Activated naive CD8-positive, alpha-beta T cell treated with anti-CD3 and anti-CD28 coated beads, Interleukin-2, amount 10 ng/mL, durations not matched to agents 7 days and 5 days (primary cell): ENCODE measurements at places on chromosomes 12 and 14. TPM values are rescaled to one million over a fixed set of nuclear protein-coding genes. Genes with fewer than 3 reads are reported as not detected.

Gene KLHDC1
- 5.6 TPM for total RNA-seq

Gene TAS2R9
- 0.28 TPM for total RNA-seq

- no peak for DNase-seq
- H3K4me1 ChIP-seq: no peaks in the 10 kb centered on the region
- H3K4me3 ChIP-seq: no peak overlapping the region
- H3K27me3 ChIP-seq: peaks cover 9% of the 10 kb centered on the region
- H3K36me3 ChIP-seq: no peaks in the 10 kb centered on the region
These were observed 293.6 kb downstream of the CACNA1C start for GRCh38 chr12:2346416-2346815.

DNA sequence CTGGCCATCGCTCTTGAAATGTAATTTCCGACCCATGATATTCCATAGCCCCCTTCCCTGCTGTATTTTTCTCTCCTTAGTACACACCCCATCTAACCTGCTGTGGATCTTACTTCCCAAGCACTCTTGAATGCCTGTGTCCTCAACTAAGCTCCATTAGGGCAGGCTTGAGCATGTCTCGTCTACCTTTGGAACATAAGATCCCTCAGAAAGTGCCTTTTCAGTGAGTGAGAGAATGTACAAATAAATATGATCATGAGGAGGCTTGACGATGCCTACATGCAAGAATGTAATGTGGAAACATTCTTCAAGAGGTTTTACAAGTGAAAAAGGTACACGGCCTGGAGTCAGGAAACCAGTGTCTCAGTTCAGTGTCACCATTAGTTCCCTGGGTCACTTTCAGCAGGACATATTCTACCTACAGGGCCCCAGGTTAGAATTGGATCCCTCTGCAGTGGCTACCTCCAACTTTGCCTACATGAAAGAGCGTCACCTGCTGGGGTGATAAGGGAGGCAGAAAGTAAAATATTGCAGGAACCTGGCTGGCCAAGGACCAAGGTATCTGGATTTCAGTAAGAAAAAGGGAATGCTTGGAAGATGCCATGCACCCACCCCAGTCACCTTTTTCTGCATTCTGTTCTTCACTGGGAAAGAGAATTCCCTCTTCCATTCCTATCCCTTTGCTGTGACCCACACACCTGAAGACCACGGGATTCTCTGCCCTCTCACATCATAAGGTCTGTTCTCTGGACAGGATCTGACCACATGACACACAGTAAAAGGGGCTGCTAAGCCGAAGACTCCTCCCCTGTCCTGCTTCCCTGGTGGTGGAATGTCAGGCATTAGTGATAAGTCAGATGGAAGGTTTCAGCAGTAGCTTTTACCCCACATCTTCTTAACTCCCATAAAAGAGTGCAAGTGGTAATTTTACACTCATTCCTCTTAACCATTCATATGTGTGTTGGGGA, 24.6 kb upstream of the SERPINA1 start:
- DNase-seq: no peak
- no peak overlapping the region for H3K27ac ChIP-seq
- H3K4me3 ChIP-seq: no peak overlapping the region

Gene C12orf54
- not detected for total RNA-seq

- no peak for DNase-seq
- H3K4me3 ChIP-seq: no peak overlapping the region
- no peak overlapping the region for H3K27ac ChIP-seq
- no peaks in the 10 kb centered on the region for H3K27me3 ChIP-seq
- H3K4me1 ChIP-seq: no peaks in the 10 kb centered on the region
These were observed 484.7 kb downstream of the LRIG3 start for GRCh38 chr12:58435647-58436046.

Gene IPO4
- total RNA-seq: 32.2 TPM

DNA sequence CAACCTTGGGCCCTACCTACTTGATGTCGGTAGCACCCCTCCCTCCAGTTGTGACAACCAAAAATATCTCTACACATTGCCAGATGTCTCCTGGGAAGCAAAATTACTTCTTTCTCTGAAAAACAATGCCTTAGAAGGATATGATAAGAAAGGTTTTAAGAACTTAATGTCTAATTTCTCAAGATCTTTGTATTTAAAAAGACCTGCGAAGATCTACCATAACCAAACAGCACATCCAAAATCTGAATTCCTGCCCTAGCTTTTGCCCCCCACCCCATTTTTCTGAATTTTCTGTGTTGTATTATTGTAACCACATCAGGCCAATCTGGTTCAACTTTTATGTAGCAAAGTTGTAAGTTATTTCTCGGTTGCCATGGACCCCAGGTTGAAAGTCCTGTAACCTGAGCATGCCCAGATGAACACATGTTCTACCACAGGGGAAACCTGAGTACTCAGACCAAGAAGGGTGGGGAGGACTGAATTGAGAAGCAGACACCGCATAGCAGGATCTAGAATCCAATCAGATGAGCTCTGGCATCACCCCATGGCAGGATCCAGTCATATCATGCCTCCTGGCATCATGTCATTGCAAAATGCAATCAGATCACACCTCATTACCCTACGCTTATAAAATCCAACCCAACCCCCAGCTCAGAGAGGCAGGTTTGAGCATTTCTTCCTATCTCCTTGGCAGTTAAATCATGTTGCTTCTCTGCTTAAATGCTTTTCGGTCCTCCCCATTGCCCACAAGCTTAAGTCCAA, 8.7 kb downstream of the TMEM253 start:
- no peak overlapping the region for H3K27ac ChIP-seq
- no peak for DNase-seq
- peaks cover 5% of the 10 kb centered on the region for H3K27me3 ChIP-seq
- peaks cover 9% of the 10 kb centered on the region for H3K4me1 ChIP-seq
- no peak overlapping the region for H3K4me3 ChIP-seq

DNA sequence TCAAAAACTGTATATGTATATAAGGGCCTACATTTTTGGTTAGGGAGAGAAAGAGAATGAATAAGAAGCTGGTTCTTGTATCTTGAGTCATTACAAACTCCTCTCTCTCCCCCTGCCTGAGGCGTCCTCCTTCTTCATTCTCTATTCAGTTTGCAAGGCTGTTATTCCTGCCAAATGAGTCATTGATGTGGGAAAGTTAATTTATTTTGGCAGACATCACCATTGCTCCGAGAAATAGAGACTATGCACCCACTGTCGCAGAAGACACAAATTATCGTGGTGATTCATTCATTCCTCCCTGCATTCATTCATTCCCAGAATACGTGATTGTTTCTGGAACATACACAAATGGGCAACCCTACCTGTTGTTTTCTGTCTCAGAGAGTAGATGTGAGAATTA, 112.5 kb upstream of the MED13L start:
- no peaks in the 10 kb centered on the region for H3K36me3 ChIP-seq
- H3K27me3 ChIP-seq: peaks cover 10% of the 10 kb centered on the region
- H3K4me1 ChIP-seq: peaks cover 6% of the 10 kb centered on the region
- H3K27ac ChIP-seq: no peak overlapping the region
- H3K4me3 ChIP-seq: no peak overlapping the region

DNA sequence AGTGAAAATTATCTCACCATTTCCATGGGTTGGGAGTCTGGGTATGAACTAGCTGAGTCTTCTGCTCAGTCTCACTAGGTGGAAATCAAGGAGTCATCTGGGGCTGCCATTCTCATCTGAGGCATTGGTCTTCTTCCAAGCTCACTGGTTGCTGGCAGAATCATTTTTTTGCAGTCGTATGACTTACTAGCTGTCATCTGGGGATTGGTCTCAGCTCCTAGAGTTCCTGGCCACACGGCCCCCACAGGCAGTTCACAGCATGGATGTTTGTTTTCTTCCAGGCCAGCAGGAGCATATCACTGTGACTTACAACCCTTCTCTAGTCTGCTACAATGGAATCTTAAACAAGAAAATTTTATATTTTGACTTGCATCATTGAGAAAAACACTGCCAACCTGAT, 18.6 kb upstream of the OR10AD1 start:
- no peak overlapping the region for H3K4me3 ChIP-seq
- no peak overlapping the region for H3K27ac ChIP-seq
- DNase-seq: no peak
- H3K36me3 ChIP-seq: no peaks in the 10 kb centered on the region

Gene KCNC2
- total RNA-seq: not detected

GRCh38 chr14:57533214-57533613, 39.6 kb upstream of the CCDC198 start:
- H3K4me1 ChIP-seq: no peaks in the 10 kb centered on the region
- no peak overlapping the region for H3K27ac ChIP-seq
- peaks cover 4% of the 10 kb centered on the region for H3K27me3 ChIP-seq
- no peak overlapping the region for H3K4me3 ChIP-seq
- DNase-seq: no peak

GRCh38 chr12:29492891-29493290, 4.6 kb downstream of the OVCH1 start:
- no peaks in the 10 kb centered on the region for H3K36me3 ChIP-seq
- no peak overlapping the region for H3K4me3 ChIP-seq
- no peak overlapping the region for H3K27ac ChIP-seq
- no peaks in the 10 kb centered on the region for H3K4me1 ChIP-seq
- no peak for DNase-seq

- H3K27ac ChIP-seq: no peak overlapping the region
- H3K36me3 ChIP-seq: no peaks in the 10 kb centered on the region
- H3K4me1 ChIP-seq: peaks cover 1% of the 10 kb centered on the region
- H3K27me3 ChIP-seq: peaks cover 2% of the 10 kb centered on the region
These were observed 117.9 kb upstream of the PRB2 start for GRCh38 chr12:11513288-11513687.

DNA sequence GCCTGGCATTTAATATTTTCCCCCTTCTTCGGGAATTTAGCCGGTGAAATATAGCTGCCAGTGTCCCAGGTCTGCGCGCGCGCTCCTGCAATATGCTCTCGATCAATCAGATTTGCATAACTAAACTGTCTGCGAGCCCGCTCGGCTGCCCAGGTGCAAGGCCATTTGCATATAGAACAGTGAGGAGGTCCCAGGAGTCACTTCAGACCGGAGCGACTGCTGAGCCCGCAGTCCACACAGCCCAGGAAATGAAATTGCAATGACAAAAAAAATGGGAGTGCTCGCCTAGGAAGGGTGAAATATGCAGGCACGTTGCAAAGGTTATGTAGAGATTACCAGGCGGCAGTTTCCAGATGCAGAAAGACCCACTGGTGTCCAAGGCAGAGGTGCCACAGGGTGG, 228.5 kb downstream of the VRK1 start:
- no peak overlapping the region for H3K27ac ChIP-seq
- peaks cover 17% of the 10 kb centered on the region for H3K4me1 ChIP-seq
- no peaks in the 10 kb centered on the region for H3K36me3 ChIP-seq
- no peak overlapping the region for H3K4me3 ChIP-seq

Gene PRB3
- total RNA-seq: not detected

GRCh38 chr14:75229661-75230139, 48.9 kb upstream of the FOS start:
- DNase-seq: no peak
- peak overlapping the region; percentile 92 for H3K27ac ChIP-seq
- H3K4me1 ChIP-seq: peaks cover 48% of the 10 kb centered on the region
- H3K27me3 ChIP-seq: peaks cover 4% of the 10 kb centered on the region

Gene AQP5
- not detected for total RNA-seq

GRCh38 chr14:103348154-103348553, 14.1 kb downstream of the EIF5 start:
- no peak overlapping the region for H3K27ac ChIP-seq
- peaks cover 4% of the 10 kb centered on the region for H3K4me1 ChIP-seq
- H3K4me3 ChIP-seq: no peak overlapping the region
- DNase-seq: no peak
- peaks cover 16% of the 10 kb centered on the region for H3K36me3 ChIP-seq

- peaks cover 12% of the 10 kb centered on the region for H3K4me1 ChIP-seq
- no peak overlapping the region for H3K27ac ChIP-seq
- H3K27me3 ChIP-seq: peaks cover 80% of the 10 kb centered on the region
- H3K36me3 ChIP-seq: no peaks in the 10 kb centered on the region
- H3K4me3 ChIP-seq: peak overlapping the region; percentile 83
These were observed 764 bp upstream of the SPTB start for GRCh38 chr14:64880221-64881121.

Gene ADCY6
- not detected for total RNA-seq

- no peak overlapping the region for H3K4me3 ChIP-seq
- H3K27ac ChIP-seq: no peak overlapping the region
- H3K36me3 ChIP-seq: no peaks in the 10 kb centered on the region
- no peak for DNase-seq
- H3K27me3 ChIP-seq: peaks cover 95% of the 10 kb centered on the region
These were observed 2.9 kb downstream of the HOXC5 start for GRCh38 chr12:54035568-54036264.

- H3K4me3 ChIP-seq: no peak overlapping the region
- H3K4me1 ChIP-seq: no peaks in the 10 kb centered on the region
- no peaks in the 10 kb centered on the region for H3K36me3 ChIP-seq
- H3K27ac ChIP-seq: no peak overlapping the region
- no peak for DNase-seq
- peaks cover 4% of the 10 kb centered on the region for H3K27me3 ChIP-seq
These were observed 114.0 kb downstream of the ETNK1 start for GRCh38 chr12:22738945-22739344.

GRCh38 chr12:91819132-91819447, 326.6 kb downstream of the BTG1 start:
- H3K27me3 ChIP-seq: no peaks in the 10 kb centered on the region
- no peak for DNase-seq
- H3K36me3 ChIP-seq: no peaks in the 10 kb centered on the region
- no peaks in the 10 kb centered on the region for H3K4me1 ChIP-seq

DNA sequence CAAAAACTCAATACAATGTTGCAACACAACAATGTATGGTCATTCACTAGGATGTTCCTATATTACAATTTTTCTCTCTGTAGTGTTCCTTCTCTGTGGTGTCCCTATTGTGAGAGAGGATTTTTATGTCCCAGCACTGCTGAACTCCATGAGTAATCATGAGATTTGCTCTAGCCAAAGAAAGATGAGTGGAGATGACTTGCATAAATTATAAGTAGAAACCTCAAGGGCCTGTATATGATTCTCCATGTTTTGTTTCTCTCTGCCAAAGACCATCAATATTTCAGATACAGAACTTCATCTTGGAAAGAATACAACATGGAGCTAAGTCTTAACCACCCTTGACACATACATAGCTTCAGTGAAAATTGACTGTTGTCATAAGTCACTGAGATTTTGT, 579.1 kb downstream of the TMTC2 start:
- no peaks in the 10 kb centered on the region for H3K36me3 ChIP-seq
- no peak overlapping the region for H3K4me3 ChIP-seq
- H3K4me1 ChIP-seq: no peaks in the 10 kb centered on the region
- no peaks in the 10 kb centered on the region for H3K27me3 ChIP-seq

Gene HOXC12
- not detected for total RNA-seq

DNA sequence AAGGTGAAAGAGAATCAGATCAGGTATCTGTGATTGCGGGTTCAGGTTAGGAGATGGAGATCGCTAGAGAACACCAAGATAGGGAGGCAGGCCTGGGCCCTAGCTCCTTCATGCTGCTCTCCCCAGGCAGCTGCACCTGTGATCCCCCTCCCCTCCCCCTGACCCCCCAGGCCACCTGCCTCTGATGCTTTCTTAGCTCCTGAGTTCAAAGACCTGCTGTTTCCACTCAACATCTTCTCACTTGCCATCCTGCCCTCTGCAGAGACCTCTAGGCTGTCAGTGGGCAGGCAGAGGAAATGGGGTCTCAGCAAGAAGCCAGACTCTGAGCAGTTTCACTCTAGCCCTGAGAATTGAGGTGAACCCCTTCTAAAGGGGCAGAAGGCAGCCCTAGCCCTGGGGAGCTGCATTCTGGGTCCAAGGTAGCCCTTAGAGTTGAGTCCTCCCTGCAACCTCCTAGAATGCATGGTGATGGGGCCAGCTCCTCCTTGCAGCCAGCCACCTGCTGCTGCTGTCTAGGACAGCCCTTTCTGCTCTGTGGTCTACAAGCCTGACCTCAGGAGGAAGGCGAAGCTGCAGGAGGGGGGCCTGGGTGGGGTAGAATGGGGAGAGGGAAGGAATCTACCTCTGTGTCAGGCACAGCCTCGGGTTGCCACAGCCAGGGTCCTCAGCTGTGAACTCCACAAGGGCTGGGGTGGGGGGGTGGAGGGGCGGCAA, 6.4 kb upstream of the SLC48A1 start:
- H3K4me3 ChIP-seq: peak overlapping the region; percentile 65
- H3K36me3 ChIP-seq: no peaks in the 10 kb centered on the region
- DNase-seq: peak; percentile 62
- H3K27me3 ChIP-seq: peaks cover 7% of the 10 kb centered on the region
- peak overlapping the region; percentile 78 for H3K27ac ChIP-seq
